ENCODE measurements at places on chromosomes 12 and 14.

- H3K4me1 ChIP-seq: no peaks in the 10 kb centered on the region
- H3K36me3 ChIP-seq: no peaks in the 10 kb centered on the region
- no peak overlapping the region for H3K4me3 ChIP-seq
Measured at GRCh38 chr14:101444116-101444515, 117.2 kb upstream of the DIO3 start.

GRCh38 chr14:77681196-77682157, 26.3 kb downstream of the ALKBH1 start:
- H3K4me1 ChIP-seq: no peaks in the 10 kb centered on the region
- no peak overlapping the region for H3K4me3 ChIP-seq
- no peak for DNase-seq
- no peak overlapping the region for H3K27ac ChIP-seq
- no peaks in the 10 kb centered on the region for H3K27me3 ChIP-seq

DNA sequence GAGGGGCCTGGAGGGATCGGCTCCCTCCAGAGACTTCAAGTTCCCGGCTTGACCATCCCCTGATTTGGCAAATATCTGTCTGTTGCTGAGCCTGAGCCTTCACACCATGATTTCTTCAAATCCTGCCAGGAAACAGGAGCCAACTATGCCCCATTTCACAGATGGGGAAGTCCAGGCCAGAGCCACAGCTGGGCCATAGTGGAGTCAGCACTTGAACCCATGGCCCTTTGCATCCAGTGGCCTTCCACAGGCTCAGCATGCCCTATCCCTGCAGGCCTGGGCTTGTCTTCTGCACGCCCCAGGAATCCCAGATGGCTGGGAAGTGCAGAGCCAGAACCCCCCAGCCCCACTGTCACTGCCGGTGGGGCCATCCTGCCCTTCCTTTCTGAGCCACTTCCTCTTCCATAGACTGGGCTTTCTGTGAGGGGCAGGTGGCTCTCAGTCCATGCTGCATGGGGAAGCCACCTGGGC, 44.9 kb downstream of the CYP46A1 start:
- no peaks in the 10 kb centered on the region for H3K4me1 ChIP-seq
- H3K27me3 ChIP-seq: no peaks in the 10 kb centered on the region
- no peak overlapping the region for H3K27ac ChIP-seq
- DNase-seq: no peak
- H3K36me3 ChIP-seq: no peaks in the 10 kb centered on the region

DNA sequence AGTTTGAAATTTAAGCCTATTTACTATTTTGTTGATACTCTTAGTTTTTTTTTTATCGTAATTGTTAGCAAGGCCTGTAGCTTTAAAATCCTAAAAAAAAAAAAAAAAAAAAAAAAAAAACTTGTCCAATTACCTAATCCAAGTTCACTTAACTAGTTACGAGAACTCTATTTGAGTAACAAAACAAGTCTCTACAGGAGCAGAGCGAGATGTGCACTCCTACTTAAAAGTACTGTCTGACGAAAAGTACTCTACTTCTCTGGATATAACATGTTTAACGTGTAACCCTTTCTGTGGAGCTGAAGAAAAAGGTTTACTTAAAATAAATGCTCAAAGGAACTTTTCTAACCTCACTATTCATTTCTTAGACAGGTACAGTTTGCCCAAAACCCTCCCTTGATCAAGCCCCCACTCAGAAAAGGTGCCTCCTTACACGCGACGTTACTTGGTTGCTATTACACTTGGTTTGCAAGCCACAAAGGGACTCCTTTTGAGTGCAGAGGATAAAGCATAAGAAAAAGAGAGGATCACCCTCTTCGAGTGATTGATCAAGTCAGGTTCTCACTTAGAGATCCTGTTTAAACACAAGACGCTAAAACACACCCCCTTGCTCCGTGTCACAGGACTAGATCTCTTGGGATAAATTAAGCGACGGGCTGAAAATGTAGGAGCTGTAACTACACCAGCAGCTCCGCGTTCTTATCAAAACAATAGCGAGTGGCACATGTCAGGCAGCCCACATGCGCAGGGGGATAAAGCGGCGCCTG, 2.2 kb downstream of the BAZ1A start:
- H3K27ac ChIP-seq: peak overlapping the region; percentile 100
- no peaks in the 10 kb centered on the region for H3K27me3 ChIP-seq
- H3K4me3 ChIP-seq: peak overlapping the region; percentile 91

GRCh38 chr12:1117970-1118563, 127.0 kb downstream of the ERC1 start:
- no peak overlapping the region for H3K27ac ChIP-seq
- H3K36me3 ChIP-seq: peaks cover 4% of the 10 kb centered on the region

DNA sequence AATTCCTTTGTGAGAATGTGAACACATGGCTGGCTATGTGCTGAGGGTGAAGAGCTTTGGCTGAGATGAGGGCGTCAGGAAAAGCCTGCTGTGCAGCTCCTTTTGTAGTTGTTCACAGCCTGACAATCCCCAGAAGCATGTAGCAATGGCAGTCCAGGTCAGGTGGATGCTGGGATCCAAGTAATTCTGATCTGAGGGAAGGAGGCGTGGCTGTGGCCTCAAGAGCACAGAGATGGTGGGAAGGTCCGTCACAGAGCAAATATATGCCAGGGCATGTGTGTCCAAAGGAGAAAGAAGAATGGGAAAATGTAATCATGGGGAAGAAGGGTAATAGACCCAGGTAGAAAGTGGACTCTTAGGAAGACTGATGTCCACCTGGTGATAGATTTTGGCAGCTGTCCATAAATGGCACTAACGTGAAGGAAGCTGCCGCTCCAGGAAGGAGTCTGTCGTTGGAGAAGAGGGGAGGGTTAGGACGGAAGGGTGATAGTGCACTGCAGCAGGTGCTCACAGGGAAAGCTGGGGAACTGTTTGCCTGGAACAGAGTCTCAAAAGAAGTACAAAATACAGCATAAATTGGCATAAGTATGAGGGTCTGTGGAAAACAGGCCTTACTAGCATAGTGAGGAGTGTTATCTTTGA, 13.8 kb downstream of the MGST1 start:
- H3K4me3 ChIP-seq: no peak overlapping the region
- no peaks in the 10 kb centered on the region for H3K4me1 ChIP-seq
- no peak for DNase-seq
- H3K36me3 ChIP-seq: no peaks in the 10 kb centered on the region

GRCh38 chr12:113416091-113416754, 6.0 kb upstream of the SDSL start:
- H3K4me3 ChIP-seq: no peak overlapping the region
- no peaks in the 10 kb centered on the region for H3K27me3 ChIP-seq
- no peak for DNase-seq
- no peaks in the 10 kb centered on the region for H3K36me3 ChIP-seq

DNA sequence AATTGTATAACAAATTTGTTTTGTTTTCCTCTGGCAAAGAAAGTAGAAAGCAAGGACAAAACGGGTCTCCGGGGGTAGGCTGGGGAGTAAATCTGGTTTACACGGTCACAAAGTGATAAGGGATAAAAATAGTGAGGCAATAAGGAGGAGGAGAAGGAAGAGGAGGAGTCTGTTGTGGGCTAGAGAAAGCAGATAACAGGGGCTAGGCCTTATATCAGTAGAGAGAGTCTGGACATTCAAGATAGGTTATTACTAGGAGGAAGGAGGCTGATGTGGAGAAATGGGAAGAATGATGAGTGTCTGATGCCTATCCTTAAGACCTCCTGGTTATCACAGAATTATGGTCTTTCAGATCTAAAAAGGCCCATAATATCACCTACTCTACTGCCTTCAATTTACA, 83.2 kb upstream of the SSTR1 start:
- no peaks in the 10 kb centered on the region for H3K27me3 ChIP-seq
- H3K4me3 ChIP-seq: no peak overlapping the region

DNA sequence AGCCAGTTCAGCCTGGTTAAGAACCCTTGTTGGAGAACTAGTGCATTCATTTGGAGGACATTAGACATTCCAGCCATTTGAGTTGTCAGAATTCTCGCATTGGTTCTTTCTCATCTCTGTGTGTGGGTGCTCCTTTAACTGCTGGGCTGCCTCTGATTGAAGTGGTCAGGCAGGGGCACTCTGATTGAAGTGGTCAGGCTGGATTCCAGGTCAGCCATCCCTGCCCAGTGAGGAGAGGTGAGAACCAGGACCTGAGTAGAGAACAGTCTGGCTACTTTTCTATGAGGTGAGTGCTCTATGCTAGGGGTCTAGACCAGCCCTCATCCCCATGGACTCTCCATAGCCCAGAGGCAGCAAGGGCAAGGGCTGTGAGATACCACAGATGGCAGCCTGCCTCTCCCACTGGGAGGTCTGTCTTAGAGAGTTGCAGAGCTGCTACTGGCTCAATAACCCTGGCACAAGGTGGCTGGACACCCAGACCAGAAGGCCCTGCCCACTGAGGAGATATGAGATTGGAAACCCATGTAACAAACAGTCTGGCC, 691.6 kb downstream of the TMTC2 start:
- no peaks in the 10 kb centered on the region for H3K4me1 ChIP-seq
- no peaks in the 10 kb centered on the region for H3K36me3 ChIP-seq
- no peak overlapping the region for H3K27ac ChIP-seq
- no peak for DNase-seq
- H3K4me3 ChIP-seq: no peak overlapping the region

GRCh38 chr14:51957950-51958349, 31.4 kb upstream of the RTRAF start:
- peaks cover 32% of the 10 kb centered on the region for H3K4me1 ChIP-seq
- no peak overlapping the region for H3K27ac ChIP-seq
- no peaks in the 10 kb centered on the region for H3K36me3 ChIP-seq
- no peaks in the 10 kb centered on the region for H3K27me3 ChIP-seq
- H3K4me3 ChIP-seq: no peak overlapping the region

- no peaks in the 10 kb centered on the region for H3K36me3 ChIP-seq
- H3K4me3 ChIP-seq: peak overlapping the region; percentile 65
- H3K27ac ChIP-seq: no peak overlapping the region
- DNase-seq: no peak
Measured at GRCh38 chr14:64464651-64465050, 648 bp upstream of the AKAP5 start.

DNA sequence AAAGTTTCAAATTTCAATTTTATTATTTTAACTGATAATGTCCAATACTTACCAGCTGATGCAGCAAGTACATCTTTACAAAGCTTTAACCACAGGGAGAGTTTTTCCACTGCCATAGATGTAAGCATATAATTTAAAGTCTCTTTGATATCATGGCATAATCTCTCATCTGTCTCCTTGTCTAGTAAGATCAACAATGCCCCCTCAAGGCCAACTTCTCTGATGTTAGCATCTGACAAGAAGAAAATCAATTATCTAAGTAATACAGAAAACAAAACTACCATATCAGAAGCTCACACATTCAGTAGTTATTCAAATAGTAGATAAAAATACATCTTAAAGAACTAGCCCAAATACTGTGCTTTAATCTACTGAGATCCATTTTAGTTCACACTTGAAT, 94.2 kb downstream of the HEATR5A start:
- no peaks in the 10 kb centered on the region for H3K4me1 ChIP-seq
- H3K36me3 ChIP-seq: no peaks in the 10 kb centered on the region
- no peaks in the 10 kb centered on the region for H3K27me3 ChIP-seq
- no peak overlapping the region for H3K27ac ChIP-seq
- no peak for DNase-seq

GRCh38 chr12:122023339-122024131, 1.9 kb downstream of the BCL7A start:
- H3K27ac ChIP-seq: peak overlapping the region; percentile 67
- peak; percentile 34 for DNase-seq
- no peaks in the 10 kb centered on the region for H3K27me3 ChIP-seq

DNA sequence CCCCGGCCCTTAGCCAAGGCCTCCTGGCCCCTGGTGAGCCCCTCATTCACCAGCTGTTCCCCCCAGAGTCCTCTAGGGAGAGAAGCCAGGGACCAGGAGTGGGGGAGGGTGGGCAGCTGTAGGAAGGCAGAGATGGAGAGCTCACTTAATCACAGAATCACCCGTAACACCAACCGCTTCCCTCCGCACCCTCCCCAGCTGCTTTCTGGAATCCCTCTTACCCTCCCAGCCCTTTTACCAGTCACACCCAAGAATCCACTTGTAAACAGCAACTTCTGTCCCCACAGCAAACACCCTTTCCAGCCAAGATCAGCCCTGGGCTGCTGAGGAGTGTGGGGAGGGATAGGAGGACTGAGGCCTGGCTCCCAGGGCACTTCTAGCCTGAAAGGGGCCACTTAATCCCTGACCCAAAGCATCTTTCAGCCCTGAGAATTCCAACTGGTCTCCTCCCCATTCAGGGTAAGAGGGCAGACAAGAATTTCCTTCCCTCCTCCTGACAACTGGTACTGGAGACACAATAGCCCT, 18.8 kb downstream of the NCKAP5L start:
- H3K4me1 ChIP-seq: peaks cover 42% of the 10 kb centered on the region
- DNase-seq: peak; percentile 52

DNA sequence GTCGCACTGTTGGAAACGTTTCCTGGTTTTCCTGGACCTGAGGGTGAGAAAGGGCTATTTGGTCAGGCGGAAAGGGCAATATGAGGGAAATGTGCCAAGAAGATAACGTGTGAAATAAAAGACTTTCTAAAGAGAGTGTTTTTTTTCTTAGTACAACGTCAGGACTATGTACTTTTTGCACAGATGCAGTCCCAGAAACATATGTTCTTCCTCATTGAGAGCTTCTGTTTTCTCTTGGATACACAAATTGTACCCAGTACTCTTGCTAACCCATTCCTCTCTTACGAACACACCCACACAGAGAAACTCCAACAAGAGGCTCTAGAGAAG, 669 bp upstream of the PKP2 start:
- H3K4me3 ChIP-seq: peak overlapping the region; percentile 67
- no peak for DNase-seq
- H3K4me1 ChIP-seq: peaks cover 20% of the 10 kb centered on the region
- no peaks in the 10 kb centered on the region for H3K27me3 ChIP-seq
- H3K36me3 ChIP-seq: no peaks in the 10 kb centered on the region

- no peaks in the 10 kb centered on the region for H3K36me3 ChIP-seq
- H3K4me1 ChIP-seq: no peaks in the 10 kb centered on the region
- H3K27ac ChIP-seq: no peak overlapping the region
- no peaks in the 10 kb centered on the region for H3K27me3 ChIP-seq
- no peak for DNase-seq
Measured at GRCh38 chr12:113850309-113851056, 115.6 kb downstream of the RBM19 start.

GRCh38 chr12:14904854-14905253, 19.2 kb upstream of the MGP start:
- no peaks in the 10 kb centered on the region for H3K27me3 ChIP-seq
- no peak for DNase-seq
- peaks cover 3% of the 10 kb centered on the region for H3K4me1 ChIP-seq

DNA sequence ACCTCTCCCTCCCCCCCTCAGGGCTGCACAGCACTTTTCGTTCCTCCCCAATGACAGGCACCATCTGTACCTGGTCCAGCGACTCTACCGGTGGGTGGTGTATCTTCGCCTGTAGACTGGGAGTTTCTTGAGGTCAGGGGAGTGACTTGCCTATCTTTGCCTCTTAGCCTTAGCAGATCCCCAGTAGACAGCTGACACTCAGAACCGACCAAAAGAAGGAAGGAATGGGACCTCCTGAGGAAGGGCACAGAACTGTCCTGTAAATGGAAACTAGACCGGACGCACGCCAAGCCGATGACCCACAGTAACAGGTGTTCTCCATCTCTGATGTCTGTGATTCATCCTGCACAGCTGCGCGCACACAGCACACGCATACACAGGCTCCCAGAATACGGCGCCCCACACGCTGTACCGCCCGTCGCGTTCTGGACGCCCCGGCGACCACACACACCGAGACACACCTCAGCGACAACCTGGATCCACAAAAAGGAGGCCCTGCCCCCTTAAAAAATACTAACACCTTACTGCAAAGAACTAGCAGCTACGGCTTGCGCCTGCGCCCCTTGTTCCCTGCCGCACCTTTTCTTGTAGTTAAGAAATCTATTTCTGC, 673 bp upstream of the TTC9 start:
- no peak overlapping the region for H3K27ac ChIP-seq
- peak overlapping the region; percentile 42 for H3K4me3 ChIP-seq
- no peak for DNase-seq
- no peaks in the 10 kb centered on the region for H3K36me3 ChIP-seq

Measured in tibial nerve (tissue), 4 donors.